ENCODE measurements at places on chromosomes 6 and 20.

- peak; percentile 77 for DNase-seq
Measured at GRCh38 chr6:16762550-16763477, 1.6 kb upstream of the ATXN1 start.

DNA sequence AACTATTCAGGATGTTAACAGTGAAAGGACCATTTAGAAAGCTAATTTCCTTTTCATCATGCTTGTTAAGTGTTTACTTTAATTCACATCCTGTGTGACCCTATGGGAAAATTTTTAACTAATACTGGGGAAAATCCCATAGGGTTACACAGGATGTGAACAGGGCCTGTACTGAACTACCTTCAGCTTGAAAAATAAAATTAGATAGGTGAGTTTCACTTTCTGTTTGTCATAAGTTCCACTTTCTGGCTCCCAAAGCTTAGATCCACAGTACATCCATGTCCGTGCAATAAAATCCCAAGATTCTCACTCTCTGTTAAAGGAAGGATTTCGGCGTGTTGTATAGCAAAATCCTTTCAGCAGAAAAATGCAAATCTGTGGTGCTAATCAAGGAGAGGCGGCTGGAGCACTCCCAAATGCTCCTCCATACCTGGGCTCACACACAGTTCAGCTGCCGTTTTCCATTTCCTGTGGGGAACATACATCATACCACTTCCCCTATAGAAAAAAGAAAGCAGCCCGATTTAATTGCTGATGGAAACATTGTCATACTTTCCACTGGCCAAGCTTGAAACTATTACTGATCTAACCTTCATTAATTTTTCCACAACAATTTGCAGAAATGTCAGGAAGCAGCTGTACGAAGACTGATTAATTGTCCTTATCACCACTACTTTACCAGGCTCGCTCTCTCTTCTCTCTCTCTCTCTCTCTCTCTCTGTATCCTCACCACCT lies 125.2 kb downstream of the HIVEP2 start:
- DNase-seq, result no peak

DNA sequence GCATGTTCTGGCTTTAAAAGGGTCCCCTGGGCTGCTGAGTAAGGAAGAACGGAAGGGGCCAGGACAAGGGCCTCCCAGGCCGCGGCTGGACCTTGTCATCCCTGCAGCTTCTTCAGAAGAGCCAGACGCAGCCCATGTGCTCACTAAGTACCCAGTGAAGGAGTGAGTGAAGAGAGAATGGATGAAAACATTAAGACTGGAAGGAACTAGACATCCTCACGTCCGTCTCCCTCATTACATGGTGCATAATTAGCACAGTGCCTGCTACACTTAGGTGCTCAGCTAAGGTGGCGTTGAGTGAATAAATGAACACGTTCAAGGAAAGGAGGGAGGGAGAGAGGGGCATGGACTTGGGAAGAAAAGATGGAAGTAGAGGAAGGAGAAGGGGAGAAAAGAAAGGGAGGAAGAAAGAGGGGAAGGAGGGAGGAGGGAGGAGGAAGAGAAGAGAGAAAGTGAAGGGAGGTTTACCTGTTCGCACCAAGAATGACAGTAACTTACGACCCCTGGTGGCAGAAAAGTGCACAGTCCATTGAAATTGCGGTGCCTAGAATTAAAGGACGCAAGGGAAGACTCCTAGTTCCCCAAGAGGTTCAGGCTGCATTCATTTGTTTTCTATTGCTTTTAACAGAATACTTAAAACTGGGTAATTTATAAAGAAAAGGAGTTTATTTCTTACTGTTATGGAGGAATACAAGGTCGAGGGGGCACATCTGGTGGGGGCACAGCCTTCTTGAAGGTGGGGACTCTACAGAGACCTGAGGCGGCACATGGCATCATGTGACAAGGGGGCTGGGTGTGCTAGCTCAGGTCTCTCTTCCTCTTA lies 8.0 kb downstream of the TP53RK start:
- peak; percentile 79 for DNase-seq

DNA sequence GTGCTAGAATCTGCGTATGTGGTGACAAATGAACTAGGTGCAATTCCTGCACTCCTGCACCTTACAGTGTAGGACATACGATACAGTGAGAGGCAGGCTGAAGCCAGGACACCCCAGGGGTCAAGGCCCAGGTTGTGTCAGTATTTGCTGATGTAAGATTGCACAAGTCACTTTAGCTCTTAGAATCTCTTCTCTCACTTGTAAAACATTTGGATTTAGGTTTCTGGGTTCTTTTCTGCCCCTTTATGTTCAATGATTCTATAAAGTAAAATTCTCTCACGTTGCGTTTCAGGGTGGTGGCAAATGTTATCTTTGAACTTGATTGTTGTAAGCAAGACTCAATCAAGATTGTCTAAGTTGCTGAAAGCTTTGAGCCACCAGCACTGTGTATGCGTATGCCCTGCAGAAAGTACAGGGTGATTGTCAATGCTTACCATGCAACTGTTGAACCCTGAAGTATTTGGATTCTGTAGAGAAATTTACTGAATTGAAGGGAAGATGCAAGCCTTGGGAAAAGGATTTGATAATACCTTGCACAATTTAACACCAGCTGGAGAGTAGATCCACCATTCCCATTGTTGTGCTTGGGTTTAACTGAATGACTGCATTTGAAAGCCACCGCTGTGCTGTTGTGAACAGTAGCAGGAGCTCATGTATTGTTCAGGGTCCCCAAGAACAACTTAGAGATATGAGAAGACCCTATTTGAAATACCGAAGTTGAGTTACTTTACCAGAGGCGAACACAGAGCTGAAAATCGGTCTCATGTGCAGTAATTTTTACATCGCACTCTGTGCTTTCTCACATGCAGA lies 106.1 kb upstream of the CITED2 start:
- DNase-seq, result no peak

DNA sequence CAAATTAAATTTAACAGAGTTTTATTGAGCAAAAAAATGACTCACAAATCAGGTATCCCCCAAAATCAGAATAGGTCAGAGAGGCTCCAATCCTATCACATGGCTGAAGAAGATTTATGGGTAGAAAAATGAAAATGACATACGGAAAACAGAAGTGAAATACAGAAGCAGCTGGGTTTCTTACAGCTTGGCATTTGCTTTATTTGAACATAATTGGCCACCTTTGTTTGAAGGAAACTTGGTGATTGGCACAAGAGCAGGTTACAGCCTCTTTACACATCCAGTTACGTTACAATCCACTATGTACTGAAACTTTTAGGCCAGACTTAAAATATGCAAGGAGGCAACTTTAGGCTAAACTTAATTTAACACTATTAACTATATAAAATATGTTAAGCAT lies 11.7 kb upstream of the TREM2 start:
- DNase-seq, result no peak

- DNase-seq, result no peak
Measured at GRCh38 chr6:71277926-71278600, 10.5 kb upstream of the OGFRL1 start.

DNA sequence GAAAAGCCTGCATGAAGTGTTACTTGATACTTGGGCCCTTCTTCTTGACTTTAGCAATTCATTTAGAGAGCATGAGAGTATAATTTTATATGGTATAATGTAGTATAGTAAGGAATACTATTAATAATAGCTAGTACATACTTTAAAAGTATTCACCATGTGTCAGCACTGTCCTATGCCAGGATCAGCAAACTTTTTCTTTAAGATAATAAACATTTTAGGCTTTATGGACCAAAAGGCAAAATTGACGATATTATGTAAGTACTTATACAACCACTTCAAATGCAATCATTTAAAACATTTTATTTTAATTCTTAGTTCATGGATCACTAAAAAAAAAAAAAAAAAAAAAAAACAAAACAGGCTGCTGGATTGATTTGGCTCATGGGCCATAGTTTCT lies 163.9 kb downstream of the IBTK start:
- no peak for DNase-seq

DNA sequence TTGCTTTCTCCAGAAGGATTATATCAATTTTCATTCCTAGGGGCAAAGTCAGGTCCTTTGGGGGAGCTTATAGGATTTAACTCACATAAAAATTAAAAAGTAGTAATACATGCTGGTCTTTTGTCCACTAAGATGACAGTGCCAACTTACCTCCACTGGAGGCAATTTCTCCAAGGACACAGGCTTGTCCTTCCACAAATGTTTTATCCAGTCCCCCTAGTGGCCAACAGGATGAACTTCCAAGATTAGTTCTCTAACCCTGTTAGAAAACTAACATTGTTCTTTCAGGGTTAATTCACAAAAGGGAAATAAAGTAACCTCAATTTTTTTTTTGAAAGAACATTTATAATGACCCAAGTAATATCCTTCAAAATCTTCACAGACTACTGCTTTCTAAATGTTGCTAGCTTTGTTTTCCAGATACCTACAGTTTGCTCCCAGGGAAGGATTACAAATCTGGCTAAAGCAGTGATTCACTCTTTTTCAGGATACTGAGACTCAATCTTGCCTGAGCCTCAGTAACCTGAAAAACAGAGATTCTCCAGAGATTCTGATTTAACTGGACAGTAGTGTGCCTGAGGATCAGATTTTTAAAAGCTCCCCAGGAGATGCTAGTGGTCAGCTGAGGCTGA lies 31.7 kb upstream of the UBR2 start:
- peak; percentile 29 for DNase-seq

DNA sequence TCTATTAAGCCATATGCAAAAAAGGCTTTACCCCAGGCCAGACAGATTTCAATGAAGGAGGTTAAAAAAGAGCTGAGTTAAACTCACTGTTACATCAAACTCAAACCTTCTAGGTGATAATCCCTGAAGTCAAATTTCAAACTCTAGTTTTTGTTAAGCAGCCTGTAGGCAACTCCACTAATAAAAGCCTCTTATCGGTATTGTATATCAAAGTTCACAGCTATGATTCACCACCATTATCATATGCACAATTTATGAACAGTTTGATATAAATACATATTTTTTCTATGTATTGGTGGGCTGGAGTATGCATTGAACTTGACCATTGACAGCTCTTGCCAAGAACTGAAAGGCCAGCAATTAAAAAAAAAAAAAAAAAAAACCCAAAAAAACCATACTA lies 308.2 kb downstream of the BTBD3 start:
- no peak for DNase-seq

DNA sequence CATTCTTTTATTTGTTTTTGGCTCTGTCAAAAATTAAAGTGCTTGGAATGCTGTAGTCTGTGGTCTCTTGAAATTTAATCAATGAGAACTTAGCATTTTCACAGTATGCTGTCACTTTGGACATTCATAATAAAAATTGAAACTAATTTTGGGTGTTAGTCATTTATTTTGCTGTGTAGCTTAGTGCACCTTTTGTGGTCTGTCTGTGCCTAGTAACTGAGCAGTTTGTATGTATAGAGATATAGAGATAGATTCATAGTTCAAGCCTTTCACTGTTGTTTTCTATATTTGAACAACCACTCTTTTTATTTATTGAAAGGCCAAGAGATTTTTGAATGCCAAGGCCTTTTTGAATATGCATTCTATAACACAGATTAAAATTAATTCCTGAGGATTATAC lies 86.4 kb upstream of the TIAM2 start:
- DNase-seq, result no peak

DNA sequence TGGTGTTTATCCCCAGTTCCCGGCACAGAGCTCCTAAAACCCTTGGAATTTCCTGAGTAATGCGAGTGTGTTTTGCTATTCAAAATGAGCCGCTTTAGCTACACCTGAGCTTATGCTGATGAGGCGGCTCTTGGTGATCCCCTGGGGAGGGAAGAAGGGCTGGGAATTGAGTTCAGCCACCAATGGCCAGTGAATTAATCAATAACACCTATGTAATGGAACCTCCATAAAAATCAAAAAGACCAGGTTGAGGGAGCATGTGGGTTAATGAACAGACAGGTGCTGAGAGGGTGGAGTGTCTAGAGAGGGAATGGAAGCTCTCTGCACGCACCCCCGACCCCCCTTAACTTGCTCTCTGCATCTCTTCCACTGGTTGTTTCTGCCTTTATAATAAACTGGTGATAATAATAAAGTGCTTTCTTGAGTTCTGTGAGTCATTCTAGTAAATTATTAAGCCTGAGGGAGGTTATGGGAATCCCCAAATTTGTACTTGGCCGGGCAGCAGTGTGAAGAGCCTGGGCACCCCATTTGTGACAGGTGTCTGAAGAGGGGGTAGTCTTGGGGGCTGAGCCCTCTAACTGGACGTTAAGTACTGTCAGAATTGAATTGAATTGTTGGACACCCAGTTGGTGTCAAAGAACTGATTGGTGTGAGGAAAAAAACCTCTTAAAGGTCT lies 24.6 kb upstream of the SERPINB1 start:
- DNase-seq, result no peak

Data from colonic mucosa (tissue), 4 donors.